ENCODE measurements at places on chromosomes 1 and 21. TPM values are rescaled to one million over a fixed set of nuclear protein-coding genes. Genes with fewer than 3 reads are reported as not detected.

GRCh38 chr1:58580186-58580585, 3.1 kb upstream of the TACSTD2 start:
- DNase-seq: no peak

- no peak for DNase-seq
These were observed 22.4 kb downstream of the DEGS1 start for GRCh38 chr1:224205438-224205840.

DNA sequence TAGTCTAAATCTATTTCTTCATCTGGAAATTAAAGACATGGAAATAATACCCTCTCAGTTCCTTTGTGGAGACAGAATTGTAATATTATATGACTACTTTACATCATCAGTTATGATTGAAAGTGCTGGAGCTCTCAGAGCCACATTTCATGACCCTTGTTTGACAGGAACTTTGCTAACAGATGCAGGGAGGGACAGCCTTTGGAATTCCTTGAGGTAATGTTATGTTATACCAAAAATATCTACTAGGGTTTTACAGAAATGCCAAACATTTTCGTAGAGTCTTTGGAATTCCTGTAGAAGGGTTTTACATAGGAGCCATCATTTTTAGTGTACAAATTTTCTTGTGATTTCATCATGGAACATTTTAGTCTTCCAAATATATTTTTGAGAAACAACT, 57.4 kb upstream of the ADAMTS5 start:
- DNase-seq: no peak

Gene OR2T35
- total RNA-seq: not detected

Gene AMY1A
- total RNA-seq: not detected

Gene AGO3
- total RNA-seq: 16.2 TPM

Gene IL20
- total RNA-seq: not detected

Gene FBXO2
- 7.1 TPM for total RNA-seq

Gene ZBTB8B
- total RNA-seq: not detected

Gene MPL
- total RNA-seq: not detected

DNA sequence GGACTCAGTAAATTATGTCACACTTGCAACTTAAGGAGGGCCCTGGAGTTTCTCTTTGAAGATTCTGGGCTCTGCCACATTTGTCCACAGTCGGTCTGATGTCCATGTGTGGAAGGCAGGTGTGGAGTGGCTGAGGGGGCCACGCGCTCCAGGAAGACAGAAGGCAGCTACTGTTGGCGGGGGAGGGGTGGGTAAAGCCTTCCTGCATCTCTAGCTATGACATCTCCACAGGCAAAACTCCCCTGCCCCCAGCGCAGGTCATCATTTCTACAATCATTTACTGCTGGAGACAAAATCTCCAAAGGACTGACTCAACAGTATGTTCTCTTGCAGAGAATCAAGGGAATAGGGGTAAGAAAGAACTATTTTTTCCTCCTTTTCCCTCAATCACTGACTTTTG, 11.4 kb upstream of the TSPEAR start:
- DNase-seq: no peak

GRCh38 chr1:31524186-31524901, 52.0 kb upstream of the TINAGL1 start:
- DNase-seq: peak; percentile 71

Gene DCST1
- total RNA-seq: not detected

- DNase-seq: no peak
These were observed 72.3 kb upstream of the PTBP2 start for GRCh38 chr1:96649301-96649700.

Gene TRIM17
- not detected for total RNA-seq

- DNase-seq: peak; percentile 71
These were observed 36.0 kb downstream of the PABPC4 start for GRCh38 chr1:39540504-39541031.

Gene PODN
- 9.8 TPM for total RNA-seq

- no peak for DNase-seq
These were observed 290.1 kb downstream of the DUSP10 start for GRCh38 chr1:221451741-221452140.

Gene TMPRSS15
- total RNA-seq: not detected

GRCh38 chr1:233704170-233704897, 90.4 kb downstream of the KCNK1 start:
- no peak for DNase-seq

Gene LIPI
- not detected for total RNA-seq

GRCh38 chr1:80657707-80658106, 1143.0 kb upstream of the ADGRL2 start:
- no peak for DNase-seq

DNA sequence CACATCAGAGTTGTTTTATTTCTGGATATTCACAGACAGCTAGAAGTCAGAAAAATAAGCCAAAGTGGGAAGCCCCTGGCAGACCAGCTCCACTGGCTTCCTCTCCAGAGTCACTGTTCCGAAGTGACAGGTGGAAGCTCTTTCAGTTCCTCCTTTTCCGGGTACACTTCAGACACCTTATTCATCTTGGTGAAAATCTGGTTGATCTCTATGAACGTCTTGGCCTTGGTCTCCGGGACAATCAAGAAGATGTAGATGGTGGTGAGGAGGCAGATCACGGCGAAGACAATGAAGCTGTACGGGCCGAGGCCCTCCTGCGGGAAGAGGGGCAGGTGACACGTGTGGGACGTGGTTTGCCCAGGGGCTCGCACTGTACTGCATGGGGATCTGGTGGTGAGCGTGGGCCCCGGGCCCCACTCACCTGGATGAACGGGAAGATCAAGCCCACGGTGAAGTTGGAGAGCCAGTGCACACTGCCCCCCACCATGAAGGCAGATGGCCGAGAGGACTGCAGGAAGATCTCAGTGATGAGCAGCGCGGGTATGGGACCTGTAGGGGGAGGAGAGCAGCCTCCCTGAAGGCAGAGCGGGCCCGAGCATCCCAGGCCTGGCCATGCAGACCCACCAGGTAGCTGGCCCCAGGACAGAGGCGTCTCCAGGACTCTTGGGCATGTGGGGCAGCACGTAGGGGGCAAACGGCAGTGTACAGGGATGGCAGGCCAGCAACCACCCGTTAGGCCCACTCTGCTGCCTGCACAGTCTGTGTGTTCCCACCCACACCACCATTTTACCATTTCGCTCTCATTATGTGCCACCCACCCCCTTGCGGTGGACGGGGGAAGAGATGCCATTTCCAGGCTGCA, 11.5 kb upstream of the SLC2A7 start:
- DNase-seq: no peak

DNA sequence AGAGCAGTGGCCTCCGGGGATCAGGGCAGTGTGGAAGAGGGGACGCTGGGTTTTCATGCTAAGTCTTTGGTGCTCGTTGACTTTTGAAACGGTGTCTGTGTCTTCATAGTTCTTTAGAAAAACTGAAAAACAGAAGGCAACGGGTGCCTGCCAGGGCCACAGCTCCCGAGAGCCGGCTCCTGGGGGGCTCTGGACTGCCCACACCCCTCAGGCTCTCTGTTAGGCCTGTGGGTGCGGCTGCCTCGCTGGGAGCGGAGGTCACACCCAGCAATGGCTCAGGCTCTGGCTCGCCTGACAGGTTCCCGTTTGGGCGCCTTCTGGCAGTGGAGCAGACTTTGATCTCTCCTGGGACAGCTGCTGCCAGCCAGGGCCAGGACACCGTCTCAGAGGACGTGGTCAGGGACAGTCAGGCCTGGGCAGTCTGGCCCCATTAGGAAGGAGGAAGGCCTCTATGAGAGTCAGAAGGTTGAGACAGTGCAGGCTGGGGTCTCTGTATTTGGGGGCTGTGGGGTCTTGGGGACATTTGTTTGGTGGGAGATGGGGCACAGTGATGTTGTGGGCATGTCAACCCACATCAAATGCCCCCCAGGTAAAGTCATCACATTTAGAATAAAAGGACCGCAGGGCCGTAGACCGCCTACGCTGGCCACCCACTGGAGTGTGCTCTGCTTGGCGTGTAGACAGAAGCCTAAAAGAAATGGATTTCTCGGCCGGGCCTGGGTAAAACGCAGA, 5.6 kb downstream of the ARHGEF16 start:
- DNase-seq: peak; percentile 79

DNA sequence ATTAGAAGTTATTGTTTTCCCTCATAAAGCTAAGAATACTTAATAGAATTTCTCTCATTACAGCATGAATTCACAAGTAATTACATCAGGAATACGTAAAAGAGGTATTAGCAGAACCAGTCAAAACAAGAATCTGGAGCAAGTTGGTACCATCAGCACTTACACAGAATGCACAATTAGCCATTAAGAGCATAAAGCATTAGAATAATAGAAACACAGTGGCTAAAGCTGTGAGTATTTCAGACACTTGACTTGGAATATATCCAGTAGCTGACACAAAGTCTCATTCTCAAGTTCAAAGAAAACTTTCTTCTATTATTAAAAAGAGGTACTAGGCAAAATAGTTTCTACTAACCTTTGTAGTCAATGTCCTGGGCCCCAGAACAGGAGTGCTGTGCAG, 49.6 kb downstream of the KRTAP19-8 start:
- no peak for DNase-seq
